Activated CD4-positive, alpha-beta T cell treated with anti-CD3 and anti-CD28 coated beads, Interleukin-2, amount 50 U/mL, for 24 hours (primary cell): ENCODE measurements at places on chromosomes 2 and 18.

GRCh38 chr2:102052365-102052764 lies 60.6 kb downstream of the IL1R2 start:
- no peak for DNase-seq

DNA sequence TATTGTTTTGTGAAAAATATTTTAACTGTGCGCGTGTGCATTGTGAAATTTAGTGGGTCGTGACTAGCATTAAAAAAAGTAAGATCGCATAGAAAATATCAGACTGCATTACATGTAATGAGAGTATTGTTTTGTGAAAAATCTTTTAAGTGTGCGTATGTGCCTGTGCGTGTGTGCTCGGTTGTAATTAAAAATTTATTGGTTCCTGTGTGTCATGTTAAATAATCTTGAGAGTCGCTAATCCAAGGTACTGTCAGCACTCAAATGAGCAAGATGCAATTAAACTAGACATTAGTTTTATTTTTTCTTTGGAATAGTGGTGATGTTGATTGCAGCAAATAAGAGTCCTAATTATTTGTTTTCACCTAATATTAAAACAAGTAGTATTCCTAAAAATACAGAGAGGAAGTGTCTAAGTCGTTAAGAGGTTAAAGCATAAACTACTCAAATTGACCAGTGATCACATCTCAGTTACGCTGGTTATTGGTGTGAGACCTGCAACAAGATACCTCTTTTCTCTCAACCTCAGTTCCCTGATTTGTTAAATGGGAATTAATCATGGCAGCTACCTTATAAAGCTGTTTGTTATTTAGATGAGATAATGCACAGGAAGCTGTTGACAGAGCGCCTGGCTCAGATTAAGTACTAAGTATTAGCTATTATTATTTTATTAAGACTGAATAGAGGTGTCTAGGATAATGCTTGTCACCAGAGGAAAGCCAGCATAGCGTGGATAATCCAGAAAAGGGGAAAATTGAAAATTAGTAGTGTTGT lies 1.9 kb downstream of the ZDBF2 start:
- DNase-seq, result no peak

DNA sequence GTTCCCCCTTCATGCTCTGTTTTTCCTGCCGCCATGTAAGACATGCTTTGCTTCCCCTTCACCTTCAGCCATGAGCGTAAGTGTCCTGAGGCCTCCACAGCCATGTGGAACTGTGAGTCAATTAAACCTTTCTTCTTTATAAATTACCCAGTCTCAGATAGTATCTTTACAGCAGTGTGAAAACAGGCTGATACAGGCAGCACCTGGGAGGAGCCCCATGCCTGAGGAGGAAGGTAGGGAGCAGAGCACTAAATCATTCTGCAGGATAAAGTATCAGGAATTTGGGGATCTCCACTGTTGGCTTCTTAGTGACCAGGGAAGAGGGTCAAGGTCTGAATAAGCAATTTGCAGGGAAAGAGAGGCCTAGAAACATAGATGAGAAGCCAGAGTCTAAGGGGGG lies 78.0 kb downstream of the KCNF1 start:
- no peak for DNase-seq

DNA sequence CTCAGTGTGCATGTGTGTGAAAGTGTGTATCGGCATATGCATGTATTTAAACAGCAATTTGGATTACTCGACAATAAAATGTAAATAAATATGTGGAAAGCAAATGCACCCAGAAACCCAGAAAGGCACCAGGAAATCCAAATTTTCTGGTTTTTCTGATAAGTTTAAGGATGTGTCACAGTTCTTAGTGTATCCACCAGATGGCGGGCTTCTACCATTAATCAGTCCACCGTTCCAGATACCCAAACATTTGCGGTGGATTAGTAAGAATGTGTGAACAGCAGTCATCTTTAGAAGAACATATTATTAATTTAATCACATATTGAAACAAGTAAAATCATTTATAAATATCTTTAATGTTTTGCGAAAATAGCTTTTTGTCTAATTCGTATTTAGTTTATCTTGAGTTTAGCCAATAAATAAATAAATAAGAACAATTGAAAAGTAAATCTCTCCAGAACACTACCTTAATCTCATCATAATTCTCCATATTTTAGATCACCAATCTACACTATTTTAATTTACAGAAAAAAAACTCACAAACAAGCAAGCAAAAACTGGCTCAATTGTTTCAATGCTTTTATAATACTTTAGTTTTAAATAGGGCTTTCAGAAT lies 298.9 kb downstream of the DSEL start:
- DNase-seq, result no peak

DNA sequence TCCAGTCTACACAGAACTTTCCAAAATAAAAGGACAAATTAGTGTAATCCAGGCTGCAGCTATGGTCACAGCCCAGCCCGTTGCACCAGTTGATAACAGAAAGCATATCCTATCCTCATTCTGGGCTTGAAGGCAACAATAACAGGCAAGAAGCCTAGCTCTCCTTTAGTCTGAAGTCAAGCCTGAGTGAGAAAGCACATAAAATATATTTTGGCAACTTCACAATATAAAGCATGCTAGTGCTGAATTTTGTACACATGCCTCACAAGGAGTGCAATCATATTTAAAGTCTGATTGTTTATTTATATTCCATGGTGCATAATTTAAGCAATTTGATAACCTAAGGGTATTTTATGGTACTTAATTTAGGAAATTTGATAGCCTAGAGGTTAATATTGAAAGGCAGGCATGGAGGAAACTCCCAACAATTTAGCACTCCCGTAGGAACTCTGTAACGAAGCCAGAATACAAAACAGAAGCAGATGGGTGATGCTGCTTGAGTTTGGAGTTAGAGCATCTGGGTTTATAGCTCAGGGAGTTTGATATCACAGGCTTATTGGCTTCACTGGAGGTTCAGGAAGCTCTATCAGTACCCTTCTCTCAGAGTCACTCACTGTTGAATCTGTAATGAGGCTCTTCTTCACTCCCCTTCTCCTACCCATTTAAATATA lies 1199.1 kb upstream of the GYPC start:
- no peak for DNase-seq

GRCh38 chr2:41206004-41206403 lies 754.1 kb upstream of the SLC8A1 start:
- no peak for DNase-seq

GRCh38 chr18:44823782-44824181 lies 143.1 kb downstream of the SETBP1 start:
- DNase-seq, result no peak

- no peak for DNase-seq
Measured at GRCh38 chr2:62741954-62742722, 36.6 kb downstream of the EHBP1 start.

- no peak for DNase-seq
Measured at GRCh38 chr2:240512109-240512485, 45.7 kb downstream of the ANKMY1 start.

GRCh38 chr2:191470306-191470705 lies 207.6 kb upstream of the NABP1 start:
- no peak for DNase-seq

GRCh38 chr2:14656146-14656545 lies 23.6 kb downstream of the LRATD1 start:
- no peak for DNase-seq

GRCh38 chr2:69291721-69292120 lies 95.3 kb downstream of the GFPT1 start:
- no peak for DNase-seq

DNA sequence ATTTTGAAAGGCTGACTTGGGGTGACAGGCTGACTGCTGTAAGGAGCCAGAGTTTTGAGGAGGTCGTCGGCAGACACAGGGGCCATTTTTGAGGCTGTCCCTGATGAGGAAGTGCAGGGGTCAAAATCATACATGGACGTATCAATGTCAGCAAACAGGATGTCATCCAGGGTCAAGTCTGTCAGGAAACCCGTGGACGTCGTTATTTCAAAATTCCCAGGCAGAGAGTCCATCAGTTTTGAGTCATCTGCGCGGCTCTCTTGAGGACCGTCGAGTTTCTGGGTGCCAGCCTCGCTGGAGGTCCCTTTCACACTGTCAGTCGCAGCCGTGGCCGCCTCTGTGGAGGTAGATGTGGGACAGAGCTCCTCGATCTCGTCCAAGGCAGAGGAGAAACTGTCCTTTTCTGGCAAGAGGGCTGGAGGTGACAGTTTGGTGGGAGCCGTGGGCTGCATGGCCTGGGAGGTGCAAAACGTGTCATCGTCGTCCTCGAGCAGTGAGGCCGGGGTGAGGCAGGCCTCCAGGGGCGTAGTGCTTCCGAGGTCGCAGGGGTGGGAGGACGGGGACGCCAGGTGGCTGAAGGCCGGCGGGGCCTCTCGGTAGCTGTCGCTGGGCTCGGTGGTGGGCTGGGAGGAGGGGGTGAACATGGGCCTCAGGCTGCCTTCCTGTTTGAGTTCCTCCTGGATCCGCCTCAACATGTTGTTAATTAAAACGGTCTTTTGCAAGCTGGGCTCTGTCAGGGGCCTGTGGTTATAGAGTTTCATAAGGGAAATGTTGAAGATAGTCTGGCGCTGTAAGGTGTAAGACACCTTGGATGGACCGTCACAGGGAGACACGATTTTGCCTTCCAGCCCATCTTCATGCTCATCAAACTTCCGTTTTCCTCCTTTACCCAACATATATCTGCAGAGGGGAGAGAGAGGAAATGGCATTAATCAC lies 17.5 kb downstream of the SERTAD2 start:
- DNase-seq, result no peak

GRCh38 chr2:127423478-127423843 lies 5.2 kb downstream of the PROC start:
- no peak for DNase-seq

DNA sequence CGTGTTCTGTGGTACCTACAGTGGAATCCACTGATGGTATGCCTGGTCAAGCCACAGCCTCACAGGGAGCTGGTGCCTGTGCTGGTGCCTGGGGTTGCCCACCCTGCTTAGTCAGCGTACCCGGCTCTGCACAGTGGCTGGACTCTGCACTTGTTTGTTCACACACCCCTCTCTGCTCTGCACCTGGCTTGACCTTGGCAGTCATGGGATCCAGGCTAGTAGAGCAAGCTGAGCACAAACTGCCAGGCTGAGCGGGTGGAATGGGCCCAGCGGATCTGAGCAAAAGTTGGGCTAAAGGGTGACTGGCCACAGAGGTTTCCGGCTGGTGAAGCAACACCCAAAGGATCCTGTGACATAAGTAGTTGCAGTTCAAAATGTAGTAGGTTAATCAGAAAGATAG lies 163.5 kb downstream of the CDH19 start:
- DNase-seq, result no peak

GRCh38 chr2:206701952-206702605 lies 16.1 kb downstream of the DYTN start:
- DNase-seq, result no peak

- no peak for DNase-seq
Measured at GRCh38 chr2:226847511-226847910, 11.7 kb downstream of the RHBDD1 start.

GRCh38 chr2:235143789-235144188 lies 192.0 kb downstream of the SH3BP4 start:
- DNase-seq, result no peak

GRCh38 chr2:10016001-10016801 lies 27.1 kb upstream of the KLF11 start:
- DNase-seq, result no peak

GRCh38 chr2:54836477-54836876 lies 113.0 kb downstream of the EML6 start:
- no peak for DNase-seq

GRCh38 chr2:8597094-8597493 lies 84.8 kb upstream of the ID2 start:
- DNase-seq, result no peak

GRCh38 chr2:11567631-11568031 lies 33.8 kb downstream of the GREB1 start:
- no peak for DNase-seq

DNA sequence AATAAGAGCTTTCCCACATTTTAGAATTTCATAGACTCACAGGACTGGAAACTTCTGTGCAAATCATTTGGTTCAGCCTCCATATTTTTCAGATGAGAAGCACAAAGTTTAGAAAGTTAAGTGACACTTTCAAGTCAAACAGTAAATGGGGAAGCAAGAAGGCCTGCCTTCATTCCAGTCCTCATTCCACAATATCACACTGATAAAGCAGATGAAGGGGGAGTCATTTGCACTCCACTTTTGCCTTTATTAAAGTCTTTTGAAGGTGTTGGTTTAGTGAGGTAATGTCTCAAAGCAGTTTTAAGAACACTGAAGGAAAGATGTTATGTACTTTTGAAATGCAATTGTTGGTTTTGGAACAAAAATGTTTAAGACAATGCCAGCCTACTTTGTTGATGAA lies 32.7 kb upstream of the STAT4 start:
- no peak for DNase-seq

GRCh38 chr18:78721238-78721875 lies 258.3 kb upstream of the SALL3 start:
- no peak for DNase-seq

- peak; percentile 17 for DNase-seq
Measured at GRCh38 chr2:147331790-147332419, 512.9 kb upstream of the ACVR2A start.

DNA sequence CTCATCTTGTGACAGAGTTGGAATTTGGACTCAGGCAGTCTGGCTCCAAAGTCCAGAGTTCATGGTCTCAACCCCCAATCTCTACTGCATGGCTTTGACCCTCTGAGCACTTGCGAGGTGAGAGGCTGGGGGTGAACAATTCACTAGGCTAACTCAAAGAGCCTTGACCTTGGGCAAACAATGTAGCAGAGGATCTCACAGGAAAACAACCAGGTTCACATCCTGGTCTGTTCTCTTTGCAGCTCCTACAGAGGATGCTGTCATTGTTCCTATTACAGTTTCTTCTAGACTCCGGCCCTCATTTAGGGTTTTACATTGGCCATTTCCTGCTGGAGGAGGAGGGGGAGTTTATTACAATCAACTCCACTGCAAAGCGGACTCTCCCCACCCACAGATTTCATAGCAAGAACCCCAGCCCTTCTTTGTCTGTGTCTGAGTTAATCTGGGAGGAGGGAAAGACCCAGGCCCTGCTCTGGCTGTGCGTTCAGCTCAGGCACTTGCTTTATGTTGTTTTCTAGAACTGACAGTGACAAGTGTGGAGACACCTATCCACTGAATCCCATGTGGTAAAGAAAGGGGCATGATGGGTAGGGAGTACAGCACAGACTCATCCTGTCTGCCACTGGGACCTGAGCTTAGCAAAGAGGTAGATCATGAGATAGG lies 101.6 kb downstream of the LBH start:
- no peak for DNase-seq

GRCh38 chr2:229701716-229702115 lies 12.6 kb downstream of the DNER start:
- DNase-seq, result no peak

- DNase-seq, result no peak
Measured at GRCh38 chr18:55290898-55291297, 297.1 kb downstream of the TCF4 start.
